CD4-positive, alpha-beta T cell treated with Interleukin-2 at 100 ng/mL for 4 hours (primary cell): ENCODE measurements at places on chromosomes 13 and 19.

GRCh38 chr19:2308114-2308556 is at the start of gene LINGO3:
LINGO3 (minus strand) TSS chr19:2308154; CDS start chr19:2291776, 16,378 bp downstream.
- DNase-seq: no peak

DNA sequence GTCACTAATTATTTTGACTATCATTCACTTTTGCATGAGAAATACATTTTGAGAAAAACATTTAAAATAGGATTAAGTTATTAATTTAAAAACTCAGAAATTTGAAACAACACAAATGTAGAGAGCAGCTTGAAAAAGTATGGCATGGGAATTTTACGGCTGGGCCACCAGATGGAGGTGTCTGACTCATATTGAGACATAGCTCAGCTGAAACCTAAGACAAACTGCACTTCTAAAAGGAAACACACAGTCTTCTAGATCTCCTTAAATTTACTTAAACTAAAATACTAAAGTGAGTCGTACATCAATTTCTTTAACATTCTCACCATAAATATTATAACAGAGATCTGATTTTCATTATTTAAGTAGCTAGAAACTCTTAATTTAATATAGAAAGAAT is 41.9 kb upstream of the POSTN start:
- no peak for DNase-seq

DNA sequence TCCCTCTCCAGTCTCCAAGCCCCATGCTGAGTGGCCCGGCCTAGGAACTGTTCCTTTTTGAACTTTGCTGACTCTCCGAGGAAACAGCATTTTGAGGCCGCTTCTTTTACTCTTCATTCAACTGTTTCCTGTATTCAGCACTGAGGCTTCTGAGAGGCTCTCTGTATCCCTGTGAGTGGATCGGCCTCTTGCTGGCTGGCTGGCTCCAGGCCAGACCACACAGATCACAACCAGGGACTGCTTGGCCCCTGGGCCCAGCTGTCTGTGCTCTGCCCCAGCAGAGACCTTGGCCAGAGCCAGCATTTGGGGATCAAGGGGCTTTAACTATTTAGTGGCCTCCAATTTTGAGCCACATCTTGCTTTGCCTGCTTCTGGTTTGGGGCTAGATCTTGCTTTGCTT is 75.6 kb upstream of the KL start:
- no peak for DNase-seq

GRCh38 chr13:94246495-94246894 is 233.0 kb downstream of the DCT start:
- no peak for DNase-seq

DNA sequence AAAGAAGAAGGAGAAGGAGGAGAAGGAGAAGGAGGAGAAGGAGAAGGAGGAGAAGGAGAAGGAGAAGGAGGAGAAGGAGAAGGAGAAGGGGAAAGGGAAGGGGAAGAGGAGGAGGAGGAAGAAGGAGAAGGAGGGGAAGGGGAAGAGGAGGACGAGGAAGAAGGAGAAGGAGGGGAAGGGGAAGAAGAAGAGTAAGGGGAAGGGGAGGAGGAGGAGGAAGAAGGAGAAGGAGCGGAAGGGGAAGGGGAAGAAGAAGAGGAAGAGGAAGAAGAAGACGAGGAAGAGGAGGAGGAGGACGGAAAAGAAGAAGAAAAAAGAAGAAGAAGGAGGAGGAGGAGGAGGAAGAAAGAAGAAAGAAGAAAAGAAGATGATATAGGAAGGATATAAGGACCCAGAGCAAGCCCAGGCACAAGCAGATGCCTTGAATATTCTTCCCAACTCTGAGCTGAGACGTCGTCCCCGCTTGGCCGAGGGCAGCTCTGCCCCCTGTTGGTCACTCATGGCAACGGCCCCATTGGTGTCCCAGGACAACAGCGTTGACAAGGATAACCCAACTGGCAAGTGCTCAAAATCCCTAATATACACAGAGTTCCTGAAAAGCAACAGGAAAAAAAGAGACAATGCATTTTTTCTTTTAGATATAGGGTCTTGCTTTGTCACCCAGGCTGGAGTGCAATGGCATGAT is 30.6 kb upstream of the IGSF23 start:
- no peak for DNase-seq

DNA sequence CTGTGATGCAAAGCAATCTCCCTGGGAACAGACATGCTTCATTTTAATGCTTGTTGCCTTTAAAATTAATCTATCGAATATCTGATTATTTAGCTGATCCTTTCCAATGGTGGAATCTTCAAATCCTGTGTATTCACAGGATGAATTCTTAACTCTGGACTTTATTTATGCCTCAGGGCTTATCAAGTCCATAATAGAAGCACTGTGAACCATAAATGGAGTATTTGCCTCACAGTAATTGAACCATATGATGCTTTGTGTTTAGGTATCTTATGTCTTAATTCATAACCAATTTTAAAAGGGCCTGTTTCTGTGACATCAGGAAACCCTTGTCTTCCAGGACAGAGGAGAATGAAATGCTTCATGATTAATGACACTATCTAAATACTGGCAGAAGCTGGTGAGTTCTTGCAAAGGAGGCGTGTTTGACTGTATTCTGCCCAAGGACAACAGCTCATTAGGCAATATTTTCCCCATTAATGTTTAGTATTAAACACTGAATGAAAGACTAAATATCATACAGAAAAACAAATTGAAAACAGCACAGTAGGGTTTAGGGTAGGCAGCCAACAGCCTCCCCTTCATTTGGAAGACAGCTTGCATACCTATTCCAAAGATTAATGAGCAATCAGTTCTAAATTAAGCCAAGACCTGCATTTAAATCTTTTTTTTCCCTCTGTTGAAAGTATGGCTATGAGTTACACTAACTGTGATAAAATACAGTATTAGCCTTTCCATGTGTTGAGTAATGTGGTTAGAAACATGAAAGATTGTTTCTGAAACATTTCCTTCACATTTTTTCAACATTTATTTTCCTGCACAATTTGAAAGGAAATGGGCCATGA is 709.4 kb downstream of the PCDH9 start:
- DNase-seq: no peak

DNA sequence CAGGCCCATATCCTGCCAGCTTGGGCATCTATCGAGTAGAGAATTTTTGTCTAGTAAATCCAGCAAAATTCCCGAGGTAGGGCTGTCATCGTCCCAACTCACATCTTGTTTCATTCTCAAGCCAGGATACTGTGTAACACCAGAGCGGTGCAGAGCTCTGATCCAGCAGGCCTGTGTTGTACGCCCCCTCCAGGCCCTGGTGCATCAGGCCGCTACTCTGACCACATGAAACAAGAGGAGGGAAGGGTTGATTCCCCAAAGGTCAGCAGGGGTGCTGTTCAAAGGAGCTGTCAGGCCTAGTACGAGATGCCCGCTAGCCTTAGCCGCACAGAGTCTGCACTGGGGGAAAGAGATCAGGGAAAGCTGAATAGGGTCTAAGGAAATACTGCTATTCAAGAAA is 276.0 kb downstream of the SLC7A1 start:
- DNase-seq: no peak
